ENCODE measurements at places on chromosomes 16 and 17.

DNA sequence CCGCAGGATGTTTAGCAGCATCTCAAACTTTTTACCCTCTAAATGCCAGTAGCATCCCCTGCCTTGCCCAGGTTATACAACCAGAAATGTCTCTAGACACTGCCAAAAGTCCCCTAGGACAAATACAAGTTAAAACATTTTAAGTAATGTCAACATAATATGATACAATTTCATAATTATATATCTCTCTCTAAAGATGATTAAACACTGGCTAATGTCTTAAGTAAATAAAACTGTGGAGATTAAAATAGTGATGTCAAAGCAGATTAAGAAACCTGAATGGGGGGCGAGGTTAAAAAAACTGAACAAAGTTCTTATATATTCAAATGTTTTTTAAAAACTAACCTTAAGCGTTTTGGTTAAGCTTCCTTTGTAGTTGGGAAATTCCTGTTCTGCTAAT lies 62.1 kb downstream of the CFDP1 start:
- no peak for DNase-seq

- DNase-seq = peak; percentile 71
Measured at GRCh38 chr16:84511180-84511800, 6.8 kb upstream of the MEAK7 start.

- DNase-seq = no peak
Measured at GRCh38 chr17:10651927-10652326, 5.2 kb downstream of the MYH3 start.

DNA sequence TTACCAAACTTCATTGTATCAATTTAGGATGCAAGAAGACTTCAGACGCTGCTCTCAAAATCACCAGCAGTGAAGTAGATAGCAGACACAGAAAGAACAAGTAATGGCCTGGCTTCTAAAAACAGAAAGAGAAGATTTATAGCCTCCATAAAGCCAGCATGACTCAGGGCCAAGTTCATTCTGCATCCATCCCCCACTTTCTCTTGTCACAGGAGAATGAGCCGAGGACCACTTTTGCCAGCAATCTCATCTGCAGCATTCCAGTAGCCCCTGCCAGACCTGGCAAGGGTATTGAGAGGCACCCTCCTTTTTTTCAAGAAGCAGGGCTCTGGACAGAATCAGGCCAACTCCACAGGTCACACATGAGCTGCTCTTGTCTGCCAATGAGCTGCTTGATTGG lies 355.4 kb upstream of the SOX9 start:
- DNase-seq = no peak

- DNase-seq = no peak
Measured at GRCh38 chr16:50491516-50491915, 56.7 kb upstream of the NKD1 start.

GRCh38 chr16:709566-710499 lies 4.2 kb upstream of the FBXL16 start:
- peak; percentile 55 for DNase-seq

GRCh38 chr17:36939052-36939801 lies 2.0 kb downstream of the LHX1 start:
- no peak for DNase-seq

DNA sequence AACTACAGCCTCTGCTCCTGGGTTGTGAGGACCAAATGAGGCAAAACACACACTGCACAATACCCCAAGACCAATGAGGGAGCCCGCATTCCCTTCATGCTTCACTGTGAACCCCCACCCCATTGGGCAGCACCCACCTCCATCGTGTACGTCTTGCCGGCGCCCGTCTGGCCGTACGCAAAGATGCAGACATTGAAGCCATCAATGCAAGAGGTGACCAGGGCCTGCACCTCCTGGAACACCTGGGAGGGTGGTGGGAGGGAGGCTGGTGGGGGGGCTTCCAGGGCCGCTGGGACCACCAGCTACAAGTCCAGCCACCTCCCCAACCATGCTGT lies 28.4 kb downstream of the KATNB1 start:
- DNase-seq = no peak

DNA sequence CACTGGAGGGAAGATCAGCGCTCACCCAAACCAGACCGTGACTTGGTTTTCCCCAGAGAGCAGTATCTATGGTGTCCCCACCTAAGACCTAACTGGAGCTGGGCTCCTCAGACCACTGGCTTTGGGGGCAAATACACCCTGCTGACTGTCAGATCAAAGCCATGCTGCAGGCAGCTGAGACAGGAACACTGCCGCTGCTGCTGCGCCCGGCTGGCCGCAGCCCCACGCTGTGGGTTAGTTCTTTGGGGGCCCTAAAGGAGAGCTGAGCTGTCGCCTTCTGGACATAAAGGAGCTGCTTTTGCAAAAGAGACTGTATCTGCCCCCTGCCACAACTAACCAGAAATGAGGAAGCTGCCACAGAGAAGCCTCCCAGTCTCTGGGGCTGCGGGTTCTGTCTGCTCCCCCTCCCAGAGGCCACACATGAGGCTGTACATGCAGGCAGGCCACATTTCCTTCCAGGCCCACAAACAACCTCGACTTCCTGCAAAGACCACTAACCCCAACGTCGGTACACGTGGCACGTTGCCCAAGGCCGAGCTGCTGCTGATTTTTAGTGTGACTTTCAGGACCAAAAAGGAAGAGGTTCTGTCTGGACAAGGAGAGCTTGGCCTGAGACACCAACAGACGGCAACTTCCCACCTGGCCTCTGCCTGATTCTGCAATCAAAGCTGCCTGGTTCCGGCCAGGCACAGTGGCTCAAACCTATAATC lies 18.2 kb upstream of the ABR start:
- DNase-seq = peak; percentile 49

DNA sequence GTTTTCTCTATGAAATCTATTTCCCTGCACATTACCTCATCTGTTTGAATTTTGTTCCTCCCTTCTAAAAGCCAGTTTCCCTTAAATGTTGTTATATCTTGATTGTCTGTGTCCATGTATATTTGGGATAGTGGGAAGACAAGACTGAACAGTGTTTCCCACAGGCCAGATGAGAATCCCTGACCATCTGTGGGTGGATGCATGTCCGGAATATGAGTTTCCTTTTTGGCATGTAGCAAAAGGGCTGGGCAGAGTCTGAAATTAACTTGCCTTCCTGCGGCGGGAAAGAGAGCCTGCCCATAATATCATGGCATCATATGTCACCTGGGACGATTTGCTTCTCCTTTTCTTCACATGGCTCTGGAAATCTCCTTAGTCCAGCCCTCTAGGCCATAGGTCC lies 385.8 kb upstream of the MAF start:
- DNase-seq = no peak

- DNase-seq = no peak
Measured at GRCh38 chr16:86625029-86625428, 46.7 kb downstream of the FOXL1 start.

- DNase-seq = no peak
Measured at GRCh38 chr17:55168958-55169687, 95.6 kb upstream of the HLF start.

GRCh38 chr17:48463526-48463925 lies 33.5 kb upstream of the SKAP1 start:
- no peak for DNase-seq
